Glomerular endothelial cell (primary cell): ENCODE measurements at places on chromosomes 16 and 17. TPM values are rescaled to one million over a fixed set of nuclear protein-coding genes. Genes with fewer than 3 reads are reported as not detected.

GRCh38 chr16:27174798-27175197 is 28.5 kb upstream of the KDM8 start:
- no peak for DNase-seq

GRCh38 chr17:47973541-47973940 is 2.6 kb downstream of the CDK5RAP3 start:
- no peak for DNase-seq

DNA sequence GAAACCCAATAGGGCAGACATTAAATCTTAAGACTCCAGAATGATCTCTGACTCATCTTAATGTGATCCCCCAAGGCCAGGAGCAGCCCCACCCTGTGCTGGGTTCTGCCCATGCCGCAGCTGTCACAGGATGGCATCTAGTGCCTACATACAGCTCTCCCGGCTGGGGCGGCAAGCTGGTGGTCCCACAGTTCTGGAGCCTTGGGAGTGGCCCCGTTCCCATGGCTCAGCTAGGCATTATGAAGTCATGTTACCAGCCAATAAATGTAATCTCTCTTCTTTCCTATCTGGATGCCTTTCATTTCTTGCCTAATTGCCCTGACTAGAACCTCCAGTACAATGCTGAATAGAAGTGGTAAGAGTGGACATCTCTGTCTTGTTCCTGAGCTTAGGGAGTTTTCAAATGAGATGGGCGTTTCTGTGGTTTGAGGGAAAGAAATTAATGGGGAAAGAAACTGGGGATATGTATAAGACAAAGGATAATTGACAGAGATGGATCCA is 95.7 kb upstream of the DNAH17 start:
- no peak for DNase-seq

GRCh38 chr16:85466304-85466700 is 146.8 kb upstream of the GSE1 start:
- DNase-seq: no peak

- DNase-seq: no peak
These were observed 276.1 kb downstream of the SLC39A11 start for GRCh38 chr17:72816406-72816805.

- DNase-seq: no peak
These were observed 55.9 kb downstream of the ZDHHC7 start for GRCh38 chr16:84955427-84955826.

DNA sequence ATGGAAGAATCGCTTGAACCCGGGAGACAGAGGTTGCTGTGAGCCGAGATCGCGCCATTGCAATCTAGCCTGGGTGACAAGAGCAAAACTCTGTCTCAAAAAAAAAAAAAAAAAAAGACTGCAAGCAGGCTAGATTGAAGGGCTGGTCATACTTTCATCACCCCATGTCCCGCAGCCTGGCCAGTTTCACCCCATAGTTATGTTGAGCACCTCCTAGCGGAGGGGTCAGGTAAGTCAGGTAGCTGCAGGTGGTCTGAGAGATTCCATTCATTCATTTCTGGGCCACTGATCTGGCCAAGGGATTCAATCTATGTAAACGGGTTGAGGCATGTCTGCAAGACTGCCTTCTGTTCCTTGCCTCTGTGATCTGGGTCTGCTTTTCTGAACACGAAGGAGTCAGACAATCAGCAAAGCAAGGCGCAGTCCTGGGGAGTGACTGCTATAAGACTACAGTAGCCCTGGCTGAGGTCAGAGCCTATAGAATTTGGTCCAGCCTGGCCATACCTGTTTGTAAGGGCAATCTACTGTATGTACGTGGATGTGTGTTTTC is 23.6 kb upstream of the BPTF start:
- no peak for DNase-seq

The SLFN11 gene
- 24.3 and 30.2 TPM in 2 replicates for total RNA-seq

DNA sequence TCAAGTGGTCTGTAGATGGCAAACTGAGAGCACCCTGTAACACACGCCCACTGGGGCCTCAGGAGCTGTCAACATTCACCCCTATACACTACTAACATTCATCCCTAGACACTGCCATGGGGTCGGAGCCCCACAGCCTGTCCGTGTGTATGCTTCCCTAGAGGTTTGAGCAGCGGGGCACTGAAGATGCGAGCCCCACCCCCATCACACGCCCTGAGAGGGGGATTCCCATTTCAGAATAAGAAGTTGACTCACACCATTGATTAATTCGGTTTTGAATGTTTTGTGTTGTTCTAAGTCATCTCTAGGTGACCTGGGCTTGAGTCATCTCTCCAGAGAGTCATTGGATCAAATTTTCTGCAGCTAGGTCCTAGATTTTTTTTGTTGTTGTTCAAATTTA is 37.3 kb upstream of the MMD start:
- no peak for DNase-seq

DNA sequence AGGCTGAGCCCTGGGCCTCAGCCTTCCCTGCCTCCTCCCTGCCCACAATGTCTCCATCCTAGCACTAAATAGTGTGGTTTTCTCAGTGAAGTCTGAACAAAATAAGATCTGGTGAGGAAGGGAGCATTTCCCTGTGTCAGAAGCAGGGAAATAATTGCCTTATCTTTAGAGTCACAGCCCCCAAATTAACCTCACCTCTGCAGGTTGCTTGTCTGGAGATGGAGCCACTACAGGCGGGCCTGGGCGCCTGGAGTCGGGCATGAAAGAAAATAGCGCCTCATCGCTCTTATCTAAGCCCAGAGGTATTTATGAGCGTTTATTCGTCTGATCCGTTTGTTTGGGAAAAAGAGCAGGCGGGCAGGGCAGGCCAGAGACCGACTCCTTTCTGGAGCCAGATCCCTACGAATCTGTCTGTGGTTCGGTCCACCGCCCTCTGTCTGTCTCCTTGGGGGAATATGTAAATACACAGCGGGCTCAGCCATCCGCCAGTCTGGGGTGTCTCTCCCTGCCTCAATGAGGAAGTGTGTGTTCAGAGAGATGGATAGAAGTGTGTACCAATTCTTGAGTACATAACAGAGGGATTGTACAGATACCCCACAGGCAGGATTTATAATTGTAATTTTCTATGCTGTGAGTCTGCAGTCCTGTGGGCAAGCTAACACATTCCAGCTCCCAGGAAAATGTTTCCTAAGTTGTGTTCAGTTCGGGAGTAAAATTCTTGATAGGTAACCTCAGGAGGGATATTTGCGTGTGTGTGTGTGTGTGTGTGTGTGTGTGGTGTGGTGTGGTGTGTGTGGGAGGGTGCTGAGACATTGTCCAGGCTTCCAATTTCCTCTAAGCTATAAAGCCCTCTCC is 4.3 kb downstream of the HOXB6 start:
- DNase-seq: no peak

DNA sequence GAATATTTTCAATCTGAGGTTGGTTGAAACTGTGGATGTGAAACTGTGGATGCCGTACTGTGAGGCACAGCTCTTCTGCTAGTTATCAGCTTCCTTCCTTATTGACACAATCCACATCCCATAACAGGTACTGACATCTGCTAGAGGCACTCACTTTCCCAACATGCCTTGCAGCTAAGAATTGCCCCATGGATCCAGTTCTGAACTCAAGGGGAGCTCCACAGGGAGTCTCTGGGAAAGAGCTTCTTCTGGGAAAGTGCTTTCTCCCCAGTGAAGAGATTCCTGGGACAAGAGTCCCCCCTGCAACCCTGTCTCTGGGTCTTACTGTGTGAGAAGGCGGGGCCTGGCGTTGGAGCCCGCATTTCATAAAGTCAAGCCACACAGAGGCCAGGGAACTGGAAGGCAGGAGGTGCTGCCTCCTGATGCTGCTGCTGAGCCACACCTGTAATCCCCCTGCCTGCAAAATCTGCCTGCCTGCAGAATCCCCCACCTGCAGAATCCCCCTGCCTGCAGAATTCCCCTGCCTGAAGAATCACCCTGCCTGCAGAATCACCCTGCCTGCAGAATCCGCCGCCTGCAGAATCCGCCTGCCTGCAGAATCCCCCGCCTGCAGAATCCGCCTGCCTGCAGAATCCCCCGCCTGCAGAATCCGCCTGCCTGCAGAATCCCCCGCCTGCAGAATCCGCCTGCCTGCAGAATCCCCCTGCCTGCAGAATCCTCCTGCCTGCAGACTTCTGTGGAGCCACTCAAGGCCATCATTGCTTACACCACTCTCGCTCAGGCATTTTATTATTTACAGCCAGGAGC is 305.4 kb downstream of the FOXL1 start:
- no peak for DNase-seq

GRCh38 chr17:19538095-19539039 is 4.7 kb downstream of the SLC47A1 start:
- no peak for DNase-seq

DNA sequence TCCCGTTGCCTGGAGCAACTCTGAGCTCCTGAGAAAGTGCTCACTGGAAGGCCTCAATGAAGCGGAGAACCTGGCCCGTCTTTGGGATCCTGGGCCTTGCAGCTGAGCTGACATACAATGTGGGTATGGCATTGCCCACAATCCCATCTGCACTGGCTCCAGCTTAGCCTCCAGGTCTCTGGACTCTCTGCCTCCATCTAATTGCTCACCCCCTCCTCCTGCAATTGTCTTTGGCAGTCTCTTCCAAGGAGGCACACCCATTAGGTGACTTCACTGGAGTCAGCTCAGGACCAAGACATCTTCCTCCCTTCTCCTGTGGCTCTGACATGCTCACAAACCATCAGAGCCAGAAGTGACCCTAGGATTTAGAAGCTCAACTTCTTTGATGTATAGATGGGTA is 1.5 kb downstream of the DLX4 start:
- no peak for DNase-seq

DNA sequence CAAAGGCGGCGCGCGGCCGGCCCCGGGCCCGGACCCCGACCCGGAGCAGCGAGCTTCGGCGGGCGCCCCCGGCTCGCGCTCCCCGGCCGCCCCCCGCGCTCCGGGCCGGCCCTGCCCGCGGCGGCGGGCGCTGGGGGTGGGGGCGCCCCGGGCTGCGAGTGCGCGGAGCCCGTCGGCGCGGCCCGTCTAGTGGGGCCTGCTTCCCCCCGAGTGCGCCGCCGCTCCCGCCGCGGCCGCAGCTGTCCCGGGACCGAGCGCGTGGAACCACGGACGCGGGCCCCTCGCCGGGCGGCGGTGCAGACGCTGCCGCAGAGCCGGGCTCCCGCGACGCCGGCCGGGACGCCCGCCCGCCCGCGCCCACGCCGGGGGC is 308 bp downstream of the ADCY9 start:
- DNase-seq: no peak

DNA sequence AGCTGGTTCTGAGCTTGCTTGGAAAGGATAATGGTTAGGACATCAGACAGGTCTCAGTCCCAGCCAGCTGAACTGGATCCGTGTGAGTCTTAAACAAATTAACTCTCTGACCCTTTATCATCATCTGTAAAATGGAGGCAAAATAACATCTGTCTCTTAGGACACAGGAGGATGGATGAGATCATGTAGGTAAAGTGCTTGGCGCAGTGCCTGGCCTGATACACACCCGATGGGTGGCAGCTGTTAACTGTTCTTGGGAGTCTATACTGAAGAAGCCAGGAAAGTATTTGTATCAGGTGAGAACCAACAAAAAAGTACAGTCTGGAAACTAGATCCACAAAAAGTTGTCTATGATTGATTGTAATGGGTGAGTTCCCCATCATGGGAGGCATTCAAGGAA is 188.6 kb downstream of the C16orf78 start:
- DNase-seq: no peak

The IL34 gene
- 2.8 and 3.1 TPM in 2 replicates for total RNA-seq
